ENCODE measurements at places on chromosomes 6 and 20.

DNA sequence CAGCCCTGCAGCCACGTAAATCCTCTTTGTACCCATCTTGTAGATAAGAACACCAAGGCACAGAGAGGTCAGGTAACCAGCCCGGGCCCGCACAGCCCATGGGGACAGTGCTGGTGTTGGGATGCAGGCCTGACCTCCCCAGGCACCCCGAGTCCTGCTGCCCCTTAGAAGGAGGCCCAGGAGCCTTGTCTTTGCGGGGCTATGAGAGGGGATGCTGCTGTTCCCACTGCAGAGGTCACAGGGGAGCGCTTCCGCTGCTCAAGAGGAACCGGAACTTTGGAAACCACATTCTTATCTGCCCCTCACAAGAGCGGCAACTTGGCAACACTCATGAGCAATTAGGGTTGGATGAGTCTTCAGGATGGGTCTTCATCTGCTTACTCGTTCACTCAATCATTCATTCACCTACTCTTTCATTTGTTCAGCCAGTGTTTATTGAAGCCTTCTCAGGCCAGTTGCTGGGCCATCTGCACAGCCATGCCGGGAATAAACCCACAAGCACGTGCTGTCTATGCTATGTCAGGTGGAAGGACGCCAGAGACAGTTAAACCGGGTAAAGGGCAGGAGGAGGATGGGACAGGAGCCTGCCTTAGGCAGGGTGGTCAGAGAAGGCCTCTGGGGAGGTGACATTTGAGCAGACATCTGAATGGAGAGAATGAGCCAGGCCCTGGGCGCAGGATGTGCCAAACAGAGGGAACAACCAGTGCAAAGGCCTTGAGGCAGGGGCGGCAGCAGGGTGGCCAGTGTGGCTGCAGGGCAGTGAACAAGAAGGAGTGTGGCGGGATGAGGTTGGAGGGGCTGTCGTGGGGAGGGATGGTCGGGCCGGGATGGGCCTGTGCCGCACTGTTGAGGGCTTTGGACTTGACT lies 60.8 kb downstream of the RBM38 start:
- no peak for DNase-seq

DNA sequence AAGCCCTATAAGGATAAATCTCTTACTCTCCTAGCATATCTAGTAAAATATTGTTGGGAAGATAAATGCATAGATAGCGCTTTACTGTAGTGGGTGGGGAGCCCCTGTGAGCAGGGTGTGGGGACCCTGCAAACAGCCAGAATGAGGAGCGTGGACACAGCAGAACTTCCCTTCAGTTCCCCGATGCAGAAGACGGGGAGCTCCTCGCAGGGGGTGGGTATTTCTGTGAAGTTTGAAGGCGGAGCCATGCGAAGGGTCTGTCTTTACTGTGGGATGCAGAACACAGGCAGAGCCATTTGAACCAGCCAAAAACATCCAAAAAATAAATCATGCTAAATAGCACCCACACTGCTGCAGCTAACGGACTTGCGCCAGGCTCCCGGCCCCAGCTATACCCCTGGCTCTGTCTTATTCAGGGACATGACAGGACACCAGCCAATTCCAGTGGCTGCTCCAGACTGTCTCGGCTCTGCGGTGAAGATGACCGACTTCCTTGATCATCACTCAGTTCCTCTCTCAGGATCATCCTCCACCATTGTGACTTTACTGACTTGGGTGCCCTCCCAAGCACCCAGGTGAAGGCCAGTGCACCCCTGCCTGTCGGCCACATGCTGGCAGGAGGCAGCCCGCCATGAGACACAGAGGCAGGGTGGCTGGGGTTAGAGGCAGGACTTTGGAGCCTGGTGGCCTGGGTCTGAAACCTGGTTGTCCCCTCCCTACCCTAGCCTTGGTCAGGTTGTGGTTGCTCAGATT lies 134.5 kb downstream of the SMOC2 start:
- DNase-seq: no peak

DNA sequence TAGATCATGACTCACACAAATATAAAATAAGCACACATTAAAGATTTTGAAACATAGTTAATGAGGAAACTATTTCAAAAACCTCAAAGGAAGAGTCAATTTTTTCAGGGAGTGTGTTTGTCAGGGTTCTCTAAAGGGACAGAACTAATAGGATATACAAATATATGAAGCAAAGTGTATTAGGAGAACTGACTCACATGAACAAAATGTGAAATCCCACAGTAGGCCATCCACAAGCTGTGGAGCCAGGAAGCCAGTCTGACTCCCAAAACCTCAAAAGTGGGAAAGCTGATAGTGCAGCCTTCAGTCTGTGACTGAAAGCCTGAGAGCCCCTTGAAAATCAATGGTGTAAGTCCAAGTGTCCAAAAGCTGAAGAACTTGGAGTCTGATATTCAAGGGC lies 898.0 kb upstream of the EYS start:
- no peak for DNase-seq

- no peak for DNase-seq
Measured at GRCh38 chr6:78430521-78430920, 436.8 kb upstream of the IRAK1BP1 start.

GRCh38 chr6:5723841-5724691 lies 282.7 kb downstream of the NRN1 start:
- peak; percentile 74 for DNase-seq

- no peak for DNase-seq
Measured at GRCh38 chr6:35042031-35042815, 98.9 kb downstream of the TCP11 start.

- no peak for DNase-seq
Measured at GRCh38 chr6:44007818-44008621, 119.2 kb downstream of the MRPL14 start.

GRCh38 chr6:47446669-47447330 lies 30.8 kb upstream of the CD2AP start:
- no peak for DNase-seq

DNA sequence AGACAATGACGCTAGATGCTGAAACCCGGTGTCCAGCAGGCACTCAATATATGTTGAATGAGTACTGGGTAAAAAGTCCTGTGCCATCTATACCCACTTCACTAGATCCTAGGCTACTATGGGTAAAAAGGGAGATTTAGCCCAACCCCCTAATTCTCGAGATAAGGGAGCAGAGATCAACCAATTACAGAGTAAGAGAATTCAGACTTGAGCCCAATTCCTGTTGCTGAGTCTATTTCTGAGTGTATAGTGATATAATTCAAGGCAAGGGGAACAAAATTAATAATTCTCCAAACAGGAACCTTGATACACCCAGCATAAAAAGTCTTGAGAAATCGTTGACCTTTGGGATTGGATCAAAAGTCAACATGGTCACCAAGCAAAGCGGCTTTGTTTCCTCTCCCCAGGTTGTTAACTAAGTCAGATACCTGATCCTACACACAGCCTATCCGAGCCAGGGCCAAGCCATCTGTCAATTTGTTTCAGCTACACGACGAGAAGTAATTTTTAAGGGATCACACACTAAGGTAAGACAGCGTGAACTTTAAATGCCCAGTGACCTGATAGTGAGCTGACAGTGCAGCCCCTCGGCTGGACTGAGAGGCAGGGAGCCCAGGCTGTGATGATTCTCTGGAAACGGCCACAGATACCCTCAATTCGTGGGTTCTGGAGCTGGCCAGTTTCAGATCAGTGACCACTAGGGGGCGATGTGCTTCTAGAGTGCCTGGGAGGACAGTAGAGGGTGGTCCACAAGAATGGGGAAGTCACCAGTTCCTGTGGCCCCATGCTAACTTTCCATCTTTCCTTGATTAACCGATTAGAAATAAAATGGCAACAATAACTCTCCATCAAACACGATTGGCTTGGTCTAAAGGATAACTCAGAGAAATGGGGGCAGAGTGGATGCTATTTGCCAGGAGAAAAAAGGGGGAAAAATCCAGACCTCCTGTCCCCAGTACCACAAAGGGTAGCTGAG lies 46.2 kb downstream of the SLC22A23 start:
- DNase-seq: peak; percentile 52

DNA sequence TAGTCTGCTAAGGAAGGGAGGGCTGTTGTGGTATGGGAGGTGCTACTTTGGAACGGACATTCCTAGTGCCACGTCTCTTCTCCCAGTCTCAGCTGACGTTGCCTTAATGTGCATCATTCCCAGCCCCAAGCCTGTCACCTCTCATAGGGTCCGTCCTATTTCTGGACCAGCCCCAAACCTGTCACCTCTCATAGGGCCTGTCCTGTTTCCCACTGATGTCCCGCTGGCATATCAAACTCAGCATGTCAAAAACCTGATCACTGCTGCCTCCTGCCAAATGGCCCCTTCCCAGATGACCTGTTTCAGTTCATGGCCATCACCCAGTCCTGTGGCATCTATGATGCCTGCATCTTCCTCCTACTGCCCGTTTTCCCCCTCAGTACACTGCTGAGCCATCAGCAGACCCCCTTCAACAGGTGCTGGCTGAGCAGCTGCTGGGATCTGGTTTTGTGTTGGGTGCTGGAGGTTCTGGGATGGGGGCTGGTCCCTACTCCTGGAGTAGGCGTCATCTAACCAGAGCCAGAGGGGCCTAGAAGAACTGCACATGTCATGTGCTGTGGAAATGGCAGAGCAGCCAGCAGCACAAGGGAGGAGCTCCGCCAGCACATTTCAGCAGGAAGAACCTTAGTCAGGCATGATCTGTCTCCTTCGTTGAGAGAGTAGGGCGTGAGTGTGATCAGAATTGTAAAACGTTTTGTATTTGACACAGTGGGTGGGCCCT lies 3.3 kb downstream of the ENTPD6 start:
- no peak for DNase-seq

DNA sequence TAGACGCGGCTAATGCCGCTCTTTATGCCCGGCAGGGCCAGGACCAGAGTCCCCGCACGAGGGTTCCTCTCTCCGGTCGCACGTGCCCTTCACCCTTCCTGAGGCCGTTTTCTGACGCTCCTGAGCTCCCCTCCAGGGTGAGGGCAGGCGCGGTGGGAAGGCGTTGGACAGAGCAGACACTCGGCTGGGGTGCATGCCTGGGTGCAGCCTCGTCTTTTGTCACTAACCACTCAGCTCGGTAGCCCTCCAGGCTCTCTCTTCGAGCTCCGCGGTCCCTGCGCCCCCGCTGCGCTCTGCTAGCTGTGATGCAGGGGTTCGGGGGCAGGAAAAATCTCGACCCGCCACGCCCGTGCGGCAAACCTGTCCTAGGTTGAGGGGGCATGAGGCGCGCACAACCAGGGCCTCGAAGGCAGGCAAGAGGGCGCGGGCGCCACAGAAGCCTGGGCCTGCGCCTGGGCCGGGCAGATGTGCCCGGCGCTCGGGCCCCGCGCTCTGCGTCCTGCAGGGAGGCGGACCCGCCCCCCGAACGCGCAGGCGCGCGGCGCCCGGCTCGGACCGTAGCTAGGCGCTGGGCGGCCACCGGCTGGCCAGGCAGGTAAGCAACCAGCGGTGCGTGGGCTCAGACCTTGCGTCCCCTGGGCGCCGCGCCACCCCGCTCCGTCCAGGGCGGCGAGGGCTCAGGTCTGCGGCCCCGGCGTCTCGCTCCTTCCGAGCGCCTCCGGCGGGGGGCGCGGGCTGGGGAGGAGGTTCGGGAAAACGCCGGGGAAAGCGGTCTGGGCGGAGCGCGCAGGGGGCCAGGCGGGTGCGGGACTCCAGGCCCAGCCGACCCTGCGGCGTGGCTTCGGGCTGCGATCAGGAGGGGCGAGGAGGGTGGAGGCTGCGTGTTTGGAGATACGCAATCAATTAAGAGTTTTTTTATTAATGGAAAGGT lies at the start of gene L3MBTL1:
L3MBTL1 (plus strand) TSS at position 548 of the 931 bp plus-strand sequence. CDS start 5,807 bp downstream, outside the sequence.
- DNase-seq: peak; percentile 83

GRCh38 chr6:130223508-130223907 lies 757 bp upstream of the SAMD3 start:
- DNase-seq: peak; percentile 28

GRCh38 chr6:46484081-46484820 lies 7.0 kb downstream of the RCAN2 start:
- no peak for DNase-seq

GRCh38 chr6:24898676-24899075 lies 37.1 kb downstream of the RIPOR2 start:
- DNase-seq: no peak

GRCh38 chr6:151051164-151051563 lies 185.7 kb downstream of the MTHFD1L start:
- DNase-seq: no peak

GRCh38 chr6:166815629-166816028 lies 140.7 kb downstream of the RNASET2 start:
- DNase-seq: no peak

GRCh38 chr6:43286980-43287716 lies 10.9 kb upstream of the SLC22A7 start:
- DNase-seq: no peak

DNA sequence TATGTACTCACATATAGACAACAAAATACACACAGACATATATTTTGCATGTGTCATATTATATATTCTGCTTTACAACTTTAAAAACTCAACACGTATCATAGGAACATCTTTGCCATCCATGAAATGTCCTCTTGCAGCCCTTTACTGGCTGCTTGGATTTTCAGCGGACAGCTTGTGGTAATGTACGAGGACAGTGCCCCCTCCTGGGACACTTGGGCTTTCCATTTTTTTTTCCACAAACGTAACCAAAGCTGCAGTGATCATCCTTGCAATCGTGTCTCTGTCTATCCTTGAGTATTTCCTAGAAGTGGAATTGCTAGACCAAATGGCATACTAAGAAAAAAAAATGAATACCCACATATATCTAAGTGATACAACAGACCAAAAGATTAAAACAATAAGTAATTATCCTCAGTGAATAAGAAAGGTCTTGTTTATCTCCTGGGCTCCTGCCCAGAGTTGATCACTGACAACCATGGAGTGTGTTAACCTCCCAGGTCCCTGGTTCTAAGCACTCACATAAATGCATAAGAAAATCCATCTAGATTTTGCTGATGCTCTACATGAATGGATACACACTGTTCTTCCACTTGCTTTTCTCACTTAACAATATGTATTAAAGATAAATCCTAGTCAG lies 18.1 kb downstream of the BPI start:
- DNase-seq: no peak

- peak; percentile 67 for DNase-seq
Measured at GRCh38 chr20:63942250-63942951, 13.8 kb downstream of the UCKL1 start.

GRCh38 chr6:30779850-30780641 lies 35.7 kb upstream of the IER3 start:
- no peak for DNase-seq

DNA sequence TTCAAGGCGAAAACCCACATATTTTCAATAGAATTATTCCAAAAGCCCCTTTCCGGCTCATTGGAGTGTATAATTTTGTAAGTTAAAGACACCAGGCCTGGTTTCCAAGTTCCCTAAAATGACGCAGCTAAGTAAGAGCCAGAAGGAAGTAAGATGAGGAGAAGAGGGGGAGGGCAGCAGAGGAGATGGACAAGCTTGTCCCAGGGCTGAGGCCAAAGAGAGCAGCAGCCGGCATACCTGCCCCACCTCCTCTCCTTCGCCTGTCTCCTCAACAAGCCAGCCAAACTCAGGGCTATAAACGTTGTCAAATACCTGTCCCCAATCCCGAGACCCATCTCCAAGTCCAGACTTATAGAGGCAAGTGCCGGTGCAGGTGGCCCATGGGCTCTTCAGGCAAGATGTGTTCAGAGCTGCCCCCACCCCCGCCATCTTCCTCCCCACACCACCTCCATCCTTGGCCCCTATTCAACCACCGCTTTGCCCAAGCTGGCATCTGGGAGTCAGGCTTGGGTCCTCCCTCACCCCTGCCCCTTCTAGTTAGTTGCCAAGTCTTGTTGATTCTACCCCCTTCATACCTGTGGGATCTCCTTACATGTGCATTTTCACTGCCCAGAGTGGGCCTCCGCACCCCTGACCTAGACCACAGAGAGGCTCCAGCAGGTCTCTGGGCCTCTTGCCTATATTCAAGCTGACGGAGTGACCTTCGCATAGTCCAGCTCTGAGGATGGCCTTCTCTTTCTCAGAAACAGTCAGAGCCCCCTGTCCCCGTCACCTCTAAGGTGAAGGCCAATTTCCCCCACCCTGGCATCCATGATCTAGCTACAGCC lies 75.7 kb upstream of the SIRPA start:
- no peak for DNase-seq
